ENCODE measurements at places on chromosomes 3 and 15.
A peak's percentile ranks its signal among the peaks of the same experiment; 100 is the strongest.

GRCh38 chr15:39833515-39833981 lies 50.9 kb upstream of the FSIP1 start:
- no peak for DNase-seq

GRCh38 chr3:105140899-105141367 lies 225.8 kb upstream of the ALCAM start:
- DNase-seq, result peak; percentile 2

GRCh38 chr3:67077656-67078055 lies 79.5 kb downstream of the KBTBD8 start:
- DNase-seq, result no peak

DNA sequence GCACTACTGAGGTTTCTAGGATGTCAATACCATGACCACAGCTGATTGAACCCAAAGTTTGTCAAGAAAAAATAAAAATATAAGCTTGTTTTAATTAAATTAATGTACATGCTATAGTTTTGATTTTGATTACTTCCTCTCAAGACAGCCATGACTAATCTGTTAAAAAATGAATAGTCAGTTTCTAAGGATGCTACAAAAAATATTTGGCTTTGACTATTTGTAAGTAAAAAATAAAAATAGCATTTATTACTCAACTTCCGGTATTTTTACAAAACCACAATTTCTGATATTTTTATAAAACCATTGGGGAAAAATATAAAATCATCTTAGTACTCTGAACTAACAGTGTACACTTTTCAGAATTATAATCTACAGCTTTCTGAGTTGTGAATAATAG lies 12.1 kb upstream of the TEX9 start:
- no peak for DNase-seq

- no peak for DNase-seq
These were observed 76.6 kb downstream of the RPL39L start for GRCh38 chr3:187062526-187063177.
